ENCODE measurements at places on chromosomes 3 and 15.

GRCh38 chr15:79028411-79028964 is 62.1 kb downstream of the RASGRF1 start:
- peak; percentile 69 for DNase-seq

DNA sequence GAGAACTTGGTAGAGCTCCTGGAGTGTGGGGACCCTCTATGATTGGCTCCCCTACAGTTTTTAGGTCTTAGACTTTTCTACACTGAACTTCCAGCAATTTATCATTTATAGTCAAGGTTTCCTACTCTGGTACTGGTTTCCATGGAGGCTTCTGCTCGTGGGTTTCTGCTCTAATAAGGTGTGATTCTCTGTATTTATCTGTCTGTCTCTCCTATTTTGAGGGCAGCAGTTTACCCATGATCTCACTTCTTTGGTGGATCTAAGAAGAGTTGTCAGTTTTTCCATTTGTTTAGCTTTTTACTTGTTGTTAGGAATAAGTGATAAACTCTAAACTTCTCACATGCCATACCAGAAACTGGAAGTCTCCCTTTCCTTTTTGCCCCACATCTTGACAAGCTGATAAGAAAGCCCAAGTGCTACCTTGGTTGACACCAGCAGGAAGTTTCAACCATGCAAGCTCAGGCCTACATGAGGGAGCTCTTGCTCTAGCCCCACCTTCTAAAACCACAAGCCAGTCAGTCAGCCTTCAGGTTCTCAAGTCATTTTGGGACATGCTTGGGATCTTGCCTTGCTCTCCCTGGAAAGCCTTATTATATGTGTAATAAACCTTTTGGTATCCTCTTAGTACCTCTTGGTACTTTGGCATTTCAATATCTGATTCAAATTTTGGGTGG is 10.0 kb downstream of the TIMMDC1 start:
- DNase-seq = no peak

GRCh38 chr3:117510396-117510795 is 800.8 kb downstream of the TUSC7 start:
- DNase-seq = no peak

DNA sequence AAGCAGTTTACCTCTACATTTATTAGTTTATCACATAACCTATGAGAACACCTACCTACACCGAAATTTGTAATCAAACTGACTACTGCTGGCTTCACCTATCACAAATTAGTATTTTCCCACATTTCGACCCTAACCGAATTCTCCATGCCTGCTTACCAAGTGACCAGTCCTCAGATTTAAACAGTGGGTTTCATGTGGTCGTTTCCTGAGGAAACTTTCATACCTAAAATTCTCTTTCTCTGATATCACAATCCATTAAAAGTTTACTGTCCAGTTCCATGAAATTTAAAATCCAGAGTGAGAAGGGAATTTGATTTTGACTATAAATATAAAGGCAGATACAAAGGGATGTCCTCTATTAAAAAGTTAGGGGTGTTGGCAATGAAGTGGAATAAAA is 1.9 kb downstream of the PLOD2 start:
- DNase-seq = no peak

DNA sequence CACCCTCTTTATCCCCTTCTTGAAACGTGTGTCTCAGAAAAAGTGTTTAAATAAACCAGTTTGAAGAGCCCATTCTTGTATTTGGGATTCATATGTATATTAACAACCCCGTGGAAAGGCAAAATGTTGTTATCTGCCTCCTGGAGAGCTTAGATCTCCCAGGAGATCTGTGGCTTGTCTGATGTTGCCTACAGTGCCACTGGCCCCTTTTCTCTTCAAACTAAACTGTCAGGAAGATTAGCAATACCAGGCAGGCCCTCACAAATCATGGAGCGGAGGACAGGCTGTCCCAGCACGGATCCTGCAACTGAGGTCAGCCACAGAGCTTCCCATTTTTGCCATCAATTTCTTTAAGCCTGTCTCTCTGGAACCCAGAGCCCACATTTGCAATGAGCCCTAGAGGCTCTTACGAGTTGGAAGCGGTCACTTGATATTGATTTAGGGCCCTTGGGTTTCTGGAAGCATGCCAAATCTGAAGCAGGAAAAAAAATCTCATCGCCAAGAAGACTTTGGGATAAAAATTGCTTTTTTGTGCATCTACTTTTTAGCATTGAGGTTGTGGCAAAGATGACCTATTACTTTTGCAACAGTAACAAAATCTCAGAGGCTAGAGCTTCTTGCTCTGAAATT is 234.1 kb downstream of the OPA1 start:
- no peak for DNase-seq

GRCh38 chr3:133206921-133207320 is 168.7 kb downstream of the TMEM108 start:
- no peak for DNase-seq

All from glutamatergic neuron (in vitro differentiated cells).